Substantia nigra (tissue), 51 donors: ENCODE measurements at places on chromosomes 1 and 21.

- no peak for DNase-seq
Measured at GRCh38 chr1:36408479-36408878, 10.8 kb upstream of the LSM10 start.

DNA sequence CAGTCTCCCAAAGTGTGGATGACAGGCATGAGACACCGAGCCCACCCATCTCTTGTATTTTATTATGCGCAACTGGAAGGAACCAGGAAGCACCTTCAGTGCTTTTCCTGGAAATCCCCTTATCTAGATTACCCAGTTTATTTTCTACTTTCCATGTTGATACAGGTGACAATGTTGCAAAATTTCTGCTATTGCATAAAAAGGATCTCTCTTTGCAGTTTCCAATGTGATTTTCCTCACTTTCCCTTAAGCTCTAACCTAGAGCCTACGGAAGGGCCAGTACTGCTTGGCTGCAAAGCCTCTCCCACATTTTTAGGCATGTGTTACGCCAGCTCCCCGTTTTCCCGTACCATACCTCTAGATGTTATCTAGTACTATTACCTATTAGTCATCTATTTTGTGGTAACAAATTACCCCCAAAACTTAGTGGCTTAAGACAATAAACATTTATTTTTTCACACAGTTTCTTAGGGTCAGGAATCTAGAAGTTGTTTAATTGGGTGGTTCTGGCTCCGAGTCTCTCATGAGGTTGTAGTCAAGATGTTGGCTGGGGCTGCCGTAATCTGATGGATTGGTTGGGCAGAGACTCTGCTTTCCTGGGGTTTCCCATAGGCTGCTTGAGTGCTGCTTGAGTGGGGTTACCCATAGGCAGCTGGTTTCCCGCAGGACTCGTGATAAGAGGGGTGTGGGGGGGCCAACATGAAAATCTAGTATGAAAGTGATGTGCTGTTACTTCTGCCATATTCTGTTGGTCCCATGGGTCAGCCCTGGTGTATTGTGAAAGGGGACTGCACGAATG is 131.5 kb upstream of the HNRNPU start:
- DNase-seq: no peak

DNA sequence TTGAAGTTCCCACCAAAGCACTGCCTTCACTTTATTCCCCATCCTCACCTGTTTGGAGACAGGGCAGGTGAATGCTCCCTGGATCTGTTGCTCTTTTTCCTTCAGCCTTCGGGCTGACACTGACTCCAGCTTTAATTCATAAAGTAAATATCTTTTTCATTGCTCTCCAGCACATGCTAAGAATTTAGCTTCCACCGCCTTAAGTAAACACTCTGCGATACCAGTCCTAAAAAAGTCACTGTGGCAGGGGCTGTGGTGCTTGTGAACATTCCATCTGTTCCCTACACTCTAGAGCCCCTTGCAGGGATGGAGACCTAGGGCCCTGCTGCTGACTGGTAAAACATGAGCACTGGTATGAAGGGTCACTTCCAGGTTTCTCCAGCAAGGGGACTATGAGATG is 896 bp upstream of the PLA2G2A start:
- DNase-seq: no peak

DNA sequence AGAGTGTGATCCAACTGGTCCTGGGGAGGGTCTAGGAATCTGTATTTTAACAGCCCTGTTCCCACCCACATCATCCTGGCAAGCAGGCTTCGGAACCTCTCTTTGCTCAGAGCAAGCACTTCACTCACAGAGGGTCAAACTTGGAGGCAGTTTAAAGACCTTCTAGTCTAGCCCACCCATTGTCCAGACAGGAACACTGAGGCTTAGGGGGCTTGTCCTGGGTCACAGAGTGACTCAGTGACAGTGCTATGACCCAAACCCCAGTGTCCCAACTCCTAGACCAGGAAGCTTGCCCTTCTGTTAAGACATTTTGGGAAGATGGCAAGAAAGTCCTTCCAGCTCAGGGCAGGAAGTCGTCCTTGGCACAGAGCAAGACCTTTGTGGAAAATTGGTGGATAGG is 36.5 kb downstream of the FBXO2 start:
- DNase-seq: no peak

- no peak for DNase-seq
Measured at GRCh38 chr1:61004262-61005003, 77.9 kb upstream of the NFIA start.
